ENCODE measurements at places on chromosomes 1 and 21.

GRCh38 chr1:108038653-108039236, 73.8 kb upstream of the VAV3 start:
- no peak for DNase-seq

- no peak for DNase-seq
Measured at GRCh38 chr1:176811511-176812288, 348.7 kb downstream of the PAPPA2 start.

DNA sequence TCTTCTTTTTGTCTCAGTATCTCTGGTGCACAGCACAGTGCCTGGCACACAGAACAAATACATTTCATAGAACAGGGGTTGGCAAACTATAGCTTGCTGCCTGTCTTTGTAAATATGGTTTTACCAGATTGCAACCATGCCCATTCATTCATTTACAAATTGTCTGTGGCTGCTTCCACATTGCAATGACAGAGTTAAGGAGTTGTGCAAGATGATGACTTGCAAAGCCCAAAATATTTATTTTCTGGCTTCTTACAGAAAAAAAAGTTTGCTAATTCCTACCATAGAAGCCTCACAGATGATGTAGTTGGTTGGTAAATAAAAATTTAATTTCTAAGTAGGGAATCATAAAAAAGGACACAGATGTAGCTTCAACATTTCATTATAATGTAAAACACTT, 11.2 kb upstream of the HMGB4 start:
- no peak for DNase-seq

- DNase-seq = no peak
Measured at GRCh38 chr1:202210385-202210784, 16.8 kb downstream of the LGR6 start.

GRCh38 chr1:160629286-160630210, 17.3 kb downstream of the SLAMF1 start:
- peak; percentile 60 for DNase-seq
